ENCODE measurements at places on chromosomes 6 and 20.

- DNase-seq = peak; percentile 15
Measured at GRCh38 chr6:10310826-10311225, 104.0 kb downstream of the TFAP2A start.

DNA sequence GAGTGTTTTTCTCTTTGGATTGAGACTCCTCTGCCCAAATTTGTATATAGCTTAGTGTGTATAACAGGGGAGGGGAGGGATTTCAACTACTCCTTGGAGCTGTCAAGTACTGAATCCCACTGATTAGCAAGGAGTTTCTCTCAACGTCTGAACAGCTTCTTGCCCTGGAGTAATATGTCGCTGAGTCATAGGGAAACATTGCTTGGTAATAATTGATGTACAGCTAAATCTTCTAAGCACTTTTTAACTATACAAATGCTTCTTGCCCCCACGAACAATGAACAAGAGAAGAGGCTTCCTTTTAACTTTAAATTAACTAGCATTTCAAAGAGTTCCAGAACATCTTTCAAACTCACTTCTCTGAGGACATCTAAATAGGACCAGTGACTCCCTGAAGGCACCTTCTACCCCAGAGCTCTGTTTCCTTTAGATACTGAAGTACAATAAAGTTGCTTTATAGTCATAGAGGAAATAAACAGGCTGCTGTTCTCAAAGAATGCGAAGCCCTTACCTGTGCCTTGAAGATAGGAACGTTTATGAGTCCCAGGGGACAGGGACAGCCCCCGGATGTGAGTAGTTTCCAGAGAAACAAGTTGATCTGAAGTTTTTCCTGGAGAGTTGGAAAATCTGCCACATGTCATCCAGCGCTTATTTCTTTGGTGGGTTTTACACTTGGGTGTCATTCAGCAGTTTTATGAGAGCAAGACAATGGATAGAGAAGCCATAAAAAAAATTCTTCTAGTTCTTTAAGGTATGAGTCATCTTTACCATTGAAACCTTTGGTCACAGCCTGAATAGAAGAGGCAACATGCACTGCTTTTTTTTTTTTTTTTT is 462.5 kb upstream of the BTBD3 start:
- peak; percentile 77 for DNase-seq

GRCh38 chr6:137013031-137013430 is 31.7 kb downstream of the IL20RA start:
- DNase-seq = no peak

DNA sequence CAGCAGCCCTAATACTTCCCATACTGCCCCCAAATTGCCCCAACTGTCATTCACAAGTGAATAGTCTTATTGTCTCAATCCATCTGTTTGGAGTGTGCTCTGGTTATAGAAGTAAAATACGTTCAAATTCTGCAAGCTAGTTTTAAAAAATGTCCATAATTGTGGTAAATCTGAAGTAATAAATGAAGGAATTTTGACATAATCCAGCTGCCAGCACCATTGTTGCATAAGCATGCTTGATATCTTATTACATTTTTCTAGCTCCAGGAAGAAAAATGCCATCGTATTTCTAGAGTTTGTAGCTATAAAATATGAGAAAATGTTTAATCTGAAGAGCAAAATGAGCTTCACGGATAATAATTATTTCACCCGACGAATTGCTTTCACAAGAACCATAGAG is 664.7 kb downstream of the RFPL4B start:
- no peak for DNase-seq

DNA sequence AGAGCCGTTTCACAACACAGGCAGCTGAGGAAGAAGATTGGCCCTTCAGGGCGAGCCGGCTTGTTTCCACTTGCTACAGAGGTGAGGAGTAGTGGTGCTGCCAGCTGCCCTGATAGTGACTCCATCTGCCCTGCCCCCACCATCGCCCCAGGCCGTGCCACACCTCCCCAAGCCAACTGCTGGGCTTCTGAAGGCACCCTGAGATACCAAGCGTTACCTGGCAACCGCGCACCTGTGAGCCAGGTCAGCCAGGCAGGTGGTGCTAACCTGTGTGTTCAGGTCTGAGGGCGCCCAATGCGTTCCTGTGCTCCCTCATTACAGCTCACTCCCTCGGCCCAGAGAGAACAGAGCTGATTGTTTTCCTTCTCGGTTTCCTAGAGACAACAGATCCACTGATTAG is 299.1 kb upstream of the ID4 start:
- no peak for DNase-seq

DNA sequence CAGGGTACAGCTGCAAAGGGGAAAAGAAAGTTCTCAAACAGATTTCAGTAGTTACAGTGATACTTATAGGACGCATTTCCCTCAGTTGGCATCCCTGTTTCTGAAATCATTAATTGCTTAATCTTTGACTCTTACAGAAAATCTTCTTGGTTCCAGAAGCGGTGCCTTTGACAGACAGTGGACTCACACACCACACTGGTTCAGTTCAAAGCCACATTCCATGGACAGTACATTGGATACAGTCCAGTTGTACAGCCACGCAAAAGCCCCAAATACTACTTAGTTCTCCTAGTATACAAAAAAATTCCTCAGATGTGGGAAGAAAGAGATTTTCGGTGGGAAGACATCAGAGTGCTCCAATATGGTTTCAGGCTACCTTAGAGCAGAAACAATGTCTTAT is 460.4 kb downstream of the PRKN start:
- no peak for DNase-seq

- no peak for DNase-seq
Measured at GRCh38 chr20:50992336-50992732, 30.6 kb downstream of the KCNG1 start.

DNA sequence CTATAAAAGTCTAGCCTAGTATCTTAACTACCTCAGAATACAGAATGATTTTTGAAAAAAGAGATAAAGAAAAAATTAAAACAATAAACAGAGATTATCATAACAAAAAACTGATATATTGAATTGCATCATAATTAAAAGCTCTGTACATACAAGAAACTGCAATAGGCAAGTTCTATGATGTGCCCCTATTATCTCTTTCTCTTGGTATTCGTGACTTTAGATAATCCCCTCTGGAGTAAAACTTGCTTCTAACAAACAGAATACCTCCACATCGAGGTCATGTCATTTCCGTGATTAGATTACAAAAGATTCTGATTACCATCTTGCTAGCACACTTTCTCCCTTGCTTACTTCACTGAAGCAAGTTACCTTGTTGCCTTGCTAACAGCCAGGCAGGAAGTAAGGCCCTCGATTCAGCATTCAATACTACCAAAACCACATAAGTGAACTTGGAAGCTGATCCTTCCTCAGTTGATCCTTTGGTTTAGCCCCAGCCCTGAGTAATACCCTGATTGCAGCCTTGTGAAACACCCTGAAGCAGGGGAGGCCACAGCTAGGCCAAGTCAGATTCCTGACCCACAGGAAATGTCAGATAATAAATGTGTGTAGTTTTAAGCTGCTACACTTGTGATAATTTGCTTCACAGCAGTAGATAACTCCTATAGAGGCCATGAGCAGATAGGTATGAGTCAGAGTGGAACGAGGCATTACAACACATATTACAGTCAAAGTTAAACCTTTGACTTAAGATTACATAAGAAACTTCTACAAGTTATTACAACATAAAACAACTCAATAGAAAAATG is 53.7 kb upstream of the TMX4 start:
- peak; percentile 18 for DNase-seq

GRCh38 chr20:20487811-20488210 is 119.9 kb downstream of the INSM1 start:
- DNase-seq = no peak

DNA sequence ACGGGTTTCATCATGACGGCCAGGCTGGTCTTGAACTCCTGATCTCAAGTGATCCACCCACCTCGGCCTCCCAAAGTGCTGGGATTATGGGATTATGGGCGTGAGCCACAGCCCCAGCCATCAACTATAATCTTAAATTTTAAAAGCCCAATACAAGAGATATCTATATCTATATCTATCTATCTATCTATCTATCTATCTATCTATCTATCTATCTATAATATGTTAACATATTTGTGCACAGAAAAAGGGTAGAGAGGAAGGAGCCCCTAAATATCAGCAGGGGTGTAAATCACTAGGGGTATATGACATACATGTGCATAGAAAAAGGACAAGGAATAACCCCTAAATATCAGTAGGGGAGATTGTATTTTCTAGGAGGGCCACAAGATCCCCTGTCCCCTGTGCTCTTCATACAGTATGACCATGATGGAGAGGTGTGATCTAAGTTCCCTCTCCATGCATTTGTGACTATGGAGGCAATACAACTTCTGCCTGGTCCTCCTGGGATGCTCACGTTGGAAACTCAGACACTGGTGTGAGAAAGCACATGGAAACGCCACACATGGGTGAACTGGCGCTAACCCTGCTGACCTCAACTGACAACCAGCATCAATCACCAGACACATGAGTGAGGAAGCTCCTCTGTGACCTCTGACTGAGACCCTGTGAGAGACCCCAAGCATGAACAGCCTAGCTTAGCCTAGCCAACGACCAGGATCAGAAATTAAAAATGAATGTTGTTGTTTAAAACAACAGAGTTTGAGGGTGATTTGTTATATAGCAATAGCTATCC is 1.2 kb upstream of the SPATS1 start:
- no peak for DNase-seq

DNA sequence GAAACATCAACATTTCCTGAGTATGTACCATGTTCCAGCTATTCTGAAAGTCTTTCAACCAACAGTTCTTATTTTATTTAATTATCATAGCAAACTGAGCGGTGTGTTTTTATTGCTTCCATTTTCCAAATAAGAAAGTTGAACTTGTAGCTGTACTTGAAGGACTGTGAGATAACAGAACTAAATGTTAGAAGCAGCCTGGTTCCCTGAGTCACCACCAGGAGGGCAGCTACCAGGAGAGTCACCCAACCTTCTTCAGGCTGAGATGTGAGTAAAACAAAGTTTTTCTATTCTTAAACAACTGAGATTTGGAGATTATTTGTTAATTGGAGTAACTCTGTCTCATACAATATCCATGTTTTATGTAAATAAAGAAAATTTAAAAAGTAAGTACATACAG is 403.4 kb downstream of the PKHD1 start:
- no peak for DNase-seq

- DNase-seq = no peak
Measured at GRCh38 chr6:47097092-47097945, 55.2 kb upstream of the ADGRF1 start.

DNA sequence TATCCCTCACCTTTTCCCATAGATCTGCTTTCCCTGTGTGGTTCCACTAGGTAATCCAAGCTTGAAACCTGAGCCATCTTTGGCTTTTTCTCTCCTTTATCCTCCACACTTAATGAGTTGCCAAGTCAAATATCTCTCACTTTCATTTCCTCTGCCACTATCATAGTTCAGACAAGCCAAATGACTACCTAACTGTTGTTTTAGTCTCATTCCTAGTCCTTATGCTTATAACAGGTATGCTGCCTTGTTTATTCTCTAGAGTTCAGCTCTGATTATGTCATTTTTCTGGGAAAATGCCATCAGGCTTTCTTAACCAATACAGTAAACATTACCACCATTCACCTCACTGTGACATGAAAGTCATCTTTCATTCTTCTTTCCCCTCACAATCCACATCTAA is 6.5 kb downstream of the EFHC1 start:
- no peak for DNase-seq

DNA sequence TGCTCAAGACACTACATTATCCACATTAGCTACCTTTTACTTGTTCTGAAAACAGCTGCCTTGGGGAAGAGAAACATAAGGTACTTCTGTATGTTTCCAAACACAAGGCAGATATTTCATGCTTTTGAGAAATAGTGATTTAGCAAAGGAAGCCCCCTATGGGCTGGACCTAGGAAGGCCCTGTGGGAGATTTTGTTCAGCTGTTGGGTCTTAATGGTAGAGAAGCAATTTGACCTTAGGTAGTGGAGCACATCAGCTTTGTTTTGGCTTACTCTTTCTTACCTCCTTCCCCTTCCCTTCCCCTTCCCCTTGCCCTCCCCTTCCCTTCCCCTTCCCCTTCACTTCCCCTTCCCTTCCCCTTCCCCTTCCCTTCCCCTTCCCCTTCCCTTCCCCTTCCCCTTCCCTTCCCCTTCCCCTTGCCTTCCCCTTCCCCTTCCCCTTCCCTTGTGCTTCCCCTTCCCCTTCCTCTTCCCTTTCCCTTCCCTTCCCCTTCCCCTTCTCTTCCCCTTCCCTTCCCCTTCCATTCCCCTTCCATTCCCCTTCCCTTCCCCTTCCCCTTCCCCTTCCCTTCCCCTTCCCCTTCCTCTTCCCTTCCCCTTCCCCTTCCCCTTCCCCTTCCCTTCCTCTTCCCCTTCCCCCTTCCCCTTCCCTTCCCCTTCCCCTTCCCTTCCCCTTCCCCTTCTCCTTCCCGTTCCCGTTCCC is 84.6 kb downstream of the ANKS1A start:
- no peak for DNase-seq

- DNase-seq = no peak
Measured at GRCh38 chr20:4867051-4867450, 134.3 kb downstream of the SLC23A2 start.

- no peak for DNase-seq
Measured at GRCh38 chr6:10389739-10390494, 25.0 kb downstream of the TFAP2A start.

DNA sequence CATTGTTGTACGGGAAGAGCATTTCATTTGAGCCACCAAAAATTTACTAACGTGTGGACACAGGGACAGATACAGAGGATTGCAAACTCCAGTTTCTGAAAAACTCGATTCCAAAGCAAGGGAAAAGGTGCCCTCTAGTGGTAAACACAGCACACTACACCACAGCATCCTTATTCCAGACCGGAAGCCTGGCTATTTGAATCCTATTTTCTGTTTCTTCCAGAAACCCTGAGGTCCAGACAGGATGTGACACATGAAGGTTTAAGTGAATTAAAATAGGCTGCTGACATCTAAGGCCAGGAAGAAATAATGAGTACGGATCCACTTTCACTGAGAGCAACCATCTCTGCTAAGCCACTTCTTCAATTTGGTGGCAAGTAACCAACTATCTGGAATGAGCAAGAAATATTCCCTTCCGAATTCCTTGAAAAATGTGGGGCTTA is 31.8 kb upstream of the GMPR start:
- DNase-seq = no peak

DNA sequence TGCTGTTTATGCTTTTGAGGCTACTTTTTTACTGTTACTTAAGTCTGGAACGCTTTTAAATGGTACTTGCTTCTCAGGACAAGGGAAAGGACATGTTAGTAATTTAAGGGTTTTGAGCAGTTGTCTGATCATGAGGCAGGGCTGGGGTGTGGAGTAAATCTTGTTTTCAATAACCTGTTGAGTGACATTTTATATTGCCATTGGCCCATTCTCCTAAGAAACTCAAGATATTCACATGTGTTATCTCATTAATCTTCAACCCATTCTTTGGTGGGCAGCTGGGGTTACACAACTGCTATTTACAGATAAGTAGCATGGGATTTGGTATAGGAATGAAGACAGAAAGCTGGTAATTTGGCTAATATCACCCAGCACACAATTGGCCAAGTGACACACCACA is 44.6 kb upstream of the IL17A start:
- DNase-seq = no peak
